Activated naive CD8-positive, alpha-beta T cell treated with anti-CD3 and anti-CD28 coated beads for 36 hours (primary cell): ENCODE measurements at places on chromosomes 1 and 21.
A peak's percentile ranks its signal among the peaks of the same experiment; 100 is the strongest.

DNA sequence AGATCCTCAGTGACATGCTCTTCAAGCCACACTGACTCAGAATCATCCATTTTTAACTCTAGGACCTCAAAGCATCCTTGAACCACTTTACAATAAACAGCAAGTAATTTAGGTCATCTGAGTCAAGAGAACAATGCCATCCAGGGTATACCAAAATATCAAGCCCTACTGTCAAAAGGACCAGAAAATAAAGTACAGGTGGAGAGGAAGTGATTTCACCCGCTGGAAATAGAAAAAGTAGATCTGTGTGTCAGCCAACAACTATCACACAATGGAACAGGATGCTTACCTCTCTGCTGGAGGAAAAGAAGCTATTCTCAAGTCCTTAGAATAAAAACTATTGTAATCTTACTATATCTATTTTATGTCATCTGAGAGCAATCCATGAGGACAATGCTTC is 37.0 kb downstream of the RERE start:
- no peak for DNase-seq

- no peak for DNase-seq
These were observed 28.1 kb downstream of the PLXNA2 start for GRCh38 chr1:208216062-208216461.

- DNase-seq = peak; percentile 15
These were observed 176.5 kb downstream of the TGFB2 start for GRCh38 chr1:218521414-218522169.

DNA sequence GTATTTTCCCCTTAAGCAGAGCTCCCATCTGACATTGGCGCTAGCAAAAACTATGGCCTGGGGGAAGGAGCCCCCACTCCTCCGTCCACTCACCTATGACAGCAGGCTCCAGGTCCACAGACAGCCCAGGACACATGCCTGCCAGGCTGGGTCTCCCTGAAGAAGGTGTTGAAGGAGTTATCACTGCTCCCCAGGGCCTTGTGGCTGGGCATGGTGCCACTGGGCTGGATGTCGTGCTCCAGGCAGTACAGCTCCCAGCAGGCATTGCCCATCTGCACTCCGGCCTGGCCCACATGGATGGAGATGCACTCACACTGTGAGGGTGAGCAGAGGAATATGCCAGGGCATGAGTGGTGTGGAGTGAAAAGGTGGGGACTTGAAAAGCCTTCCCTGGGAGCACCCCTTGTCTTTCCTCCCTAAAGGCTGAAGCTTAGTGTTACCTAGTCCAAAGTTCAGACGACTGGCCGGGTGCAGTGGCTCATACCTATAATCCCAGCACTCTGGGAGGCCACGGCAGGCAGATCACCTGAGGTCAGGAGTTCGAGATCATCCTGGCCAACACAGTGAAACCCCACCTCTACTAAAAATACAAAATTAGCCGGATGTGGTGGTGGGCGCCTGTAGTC is 30.0 kb downstream of the RABIF start:
- no peak for DNase-seq

- no peak for DNase-seq
These were observed 37.1 kb downstream of the TMED5 start for GRCh38 chr1:93143136-93143535.

GRCh38 chr1:58431901-58432620 is 114.5 kb downstream of the OMA1 start:
- no peak for DNase-seq

DNA sequence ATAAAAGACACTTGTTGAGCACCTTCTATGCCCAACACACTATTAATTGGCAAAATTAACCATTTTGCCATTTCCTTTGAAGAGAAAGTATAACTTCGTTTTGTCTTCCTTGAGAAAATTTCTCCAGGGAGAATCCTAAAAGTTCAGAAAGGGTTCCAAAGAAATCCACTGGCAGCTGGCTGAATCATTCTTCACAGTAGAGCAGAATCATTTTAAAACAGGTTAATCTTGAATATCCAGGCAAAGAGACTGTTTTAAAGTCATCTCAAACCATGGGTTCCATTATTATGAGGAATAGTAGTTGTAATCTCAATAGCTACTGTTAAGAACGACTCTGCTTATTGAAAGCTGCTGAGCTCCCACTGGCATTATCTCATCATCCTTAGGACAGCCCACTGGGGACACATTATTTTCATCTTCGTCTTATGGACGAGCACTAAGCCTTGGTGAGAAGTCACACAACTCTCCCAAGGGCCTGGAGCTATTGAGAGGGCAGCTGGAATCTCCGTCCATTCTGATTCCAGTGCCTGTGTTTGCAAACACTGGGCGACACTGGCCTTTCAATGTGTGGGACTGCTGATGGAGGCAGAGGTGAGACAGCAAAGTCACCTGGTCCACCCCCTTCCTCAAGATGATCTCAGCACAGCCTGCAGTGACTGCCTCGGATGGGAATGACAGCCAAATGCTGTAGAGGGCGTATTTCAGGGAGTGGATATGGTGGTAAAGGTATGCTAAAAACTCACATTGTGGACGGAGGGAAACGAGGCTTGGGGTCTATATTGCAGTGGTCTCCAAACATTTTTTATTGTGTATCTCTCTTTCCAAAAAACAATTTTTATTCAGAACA is 15.3 kb upstream of the PGBD5 start:
- no peak for DNase-seq

- no peak for DNase-seq
These were observed 4.6 kb upstream of the PRDM16 start for GRCh38 chr1:3064296-3064850.

- no peak for DNase-seq
These were observed 1.8 kb upstream of the ERG start for GRCh38 chr21:38500073-38500472.

DNA sequence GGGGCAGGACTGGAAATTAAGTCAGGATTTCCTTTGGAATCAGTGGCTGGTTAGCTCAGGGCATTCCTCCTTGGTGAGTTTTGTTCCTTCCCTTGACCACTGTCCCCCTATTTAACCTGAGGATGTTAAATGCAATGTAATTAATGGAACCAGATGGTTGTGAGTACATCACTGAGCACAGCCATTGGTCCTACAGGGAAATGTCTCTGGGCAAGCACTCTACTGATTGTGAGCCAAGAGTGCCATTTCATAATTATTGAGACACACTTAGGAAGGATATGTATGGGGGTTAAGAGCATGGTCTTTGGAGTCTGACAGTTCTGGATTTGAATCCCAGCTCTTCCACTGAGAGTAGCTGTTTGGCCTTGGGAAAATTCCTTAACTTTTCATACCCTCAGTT is 74.4 kb downstream of the SPAG17 start:
- DNase-seq = no peak

DNA sequence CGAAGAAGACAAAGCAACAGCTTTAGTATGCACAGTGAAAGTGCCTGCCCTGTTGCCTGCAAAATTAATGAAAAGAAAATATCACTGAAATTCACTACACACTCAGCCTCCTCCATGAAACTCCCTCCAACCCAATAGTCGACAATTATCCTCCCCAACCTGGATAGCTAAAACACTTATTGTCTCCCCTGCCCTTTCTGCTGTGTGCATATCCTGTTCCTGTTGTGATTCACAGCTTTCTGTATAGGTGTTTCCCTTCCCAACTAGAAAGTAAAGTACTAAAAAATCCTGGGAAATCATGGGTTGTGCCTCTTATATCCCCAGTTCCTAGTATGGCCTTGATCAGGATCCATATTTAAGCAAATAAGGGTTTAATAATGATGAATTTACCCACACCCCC is 412.1 kb downstream of the LTN1 start:
- no peak for DNase-seq

- no peak for DNase-seq
These were observed 23.5 kb downstream of the RNASEL start for GRCh38 chr1:182565537-182565936.

- no peak for DNase-seq
These were observed 51.0 kb downstream of the ABCA4 start for GRCh38 chr1:94069919-94070285.

DNA sequence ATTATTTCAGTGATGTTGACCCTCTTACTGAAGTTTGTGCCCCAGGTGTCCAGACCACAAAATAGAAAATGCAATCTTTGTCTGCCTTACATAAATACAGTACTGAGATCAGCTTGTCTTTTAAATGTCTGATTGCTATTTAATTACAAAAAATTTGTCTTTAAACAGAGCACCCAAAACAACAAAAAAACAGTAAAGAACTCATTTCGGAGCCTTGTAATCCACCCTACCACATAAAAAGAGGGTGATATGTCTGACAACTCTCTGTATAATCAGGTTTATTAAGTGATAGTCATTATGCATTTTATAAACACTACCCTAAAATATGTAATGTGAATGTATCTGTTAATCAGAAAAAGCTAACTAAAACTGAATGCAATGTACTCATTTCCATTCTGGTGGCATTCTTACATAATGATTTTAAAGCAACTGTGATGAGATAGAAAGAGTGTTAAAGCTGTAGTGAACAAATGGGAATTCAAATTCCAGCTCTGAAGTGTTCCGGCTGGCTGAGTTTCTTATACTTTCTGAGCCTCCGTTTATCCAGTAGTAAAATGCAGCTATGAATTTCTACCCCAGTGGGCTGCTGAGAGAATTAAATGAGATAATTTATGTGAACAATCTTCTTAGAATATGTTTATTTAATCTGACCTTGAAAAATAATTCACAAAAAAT is 486.6 kb downstream of the USP25 start:
- no peak for DNase-seq

- no peak for DNase-seq
These were observed 72.4 kb downstream of the KCNJ15 start for GRCh38 chr21:38329162-38329561.

DNA sequence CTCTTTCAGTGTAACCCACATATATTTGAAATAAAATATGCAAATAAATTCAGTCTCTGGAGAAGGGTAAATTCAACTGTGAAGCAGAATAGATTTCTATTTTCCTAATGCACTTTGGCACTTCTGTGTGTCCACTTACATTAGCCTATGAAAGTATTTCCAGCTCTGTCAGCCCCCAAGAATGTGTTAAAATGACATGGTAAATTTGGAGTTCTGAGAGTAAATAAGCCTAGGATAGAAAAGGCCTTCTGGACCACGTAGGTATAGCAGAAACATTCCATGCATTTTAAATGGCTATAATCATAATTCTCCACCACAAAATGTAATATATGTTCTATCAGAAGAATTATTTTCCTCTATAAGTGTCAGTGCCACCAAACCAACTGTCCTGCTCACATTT is 276.2 kb downstream of the NEGR1 start:
- no peak for DNase-seq

DNA sequence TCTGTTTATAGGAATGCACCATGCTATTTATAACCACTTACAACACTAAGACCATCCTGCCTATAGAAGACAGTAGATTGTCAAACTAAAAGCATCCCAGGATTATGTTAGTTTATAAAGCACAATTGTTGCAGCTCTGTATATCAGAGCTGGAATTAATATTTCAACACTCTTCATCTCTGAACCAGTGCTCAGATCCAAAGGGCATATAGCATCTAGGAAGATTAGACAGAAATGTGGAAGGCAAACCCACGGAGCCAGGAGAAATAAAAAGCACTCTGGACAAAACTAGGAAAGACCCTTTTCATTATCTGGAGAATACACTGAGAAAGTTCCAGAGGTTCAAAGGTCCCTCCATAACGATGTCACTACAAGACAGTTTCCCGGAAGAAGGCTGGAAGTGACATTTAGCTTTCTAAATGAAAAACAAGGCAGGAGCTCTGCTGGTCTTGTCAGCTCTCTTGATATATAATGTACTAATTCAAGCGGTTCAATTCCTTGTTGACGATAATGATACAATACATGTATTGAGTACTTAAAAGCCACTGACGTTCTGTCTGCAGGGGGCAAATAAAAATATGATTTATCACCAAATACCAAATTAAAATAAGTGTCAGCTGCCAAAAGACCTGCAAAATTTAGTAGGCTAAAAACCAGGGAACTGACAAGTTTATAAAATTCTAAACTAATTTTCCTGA is 91.8 kb upstream of the BCL10 start:
- DNase-seq = no peak

DNA sequence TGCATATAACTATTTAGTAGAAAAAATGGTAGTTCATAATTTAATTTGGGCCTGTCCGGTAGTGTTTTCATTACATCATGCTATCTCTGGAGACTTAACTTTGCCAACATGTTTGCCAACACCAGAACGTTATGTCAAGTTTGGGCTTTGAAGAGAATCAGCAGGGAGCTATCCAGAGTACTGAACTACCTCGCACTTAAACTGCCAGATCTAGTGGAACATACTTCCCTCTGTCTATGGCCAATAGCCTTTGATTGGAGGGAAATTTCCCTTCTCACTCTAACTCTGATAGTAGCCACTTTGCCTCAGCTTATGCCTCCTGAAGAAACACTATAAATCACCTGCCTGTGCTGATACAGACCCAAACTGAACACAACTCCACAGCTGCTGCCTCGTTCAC is 10.0 kb downstream of the LRRC53 start:
- no peak for DNase-seq

DNA sequence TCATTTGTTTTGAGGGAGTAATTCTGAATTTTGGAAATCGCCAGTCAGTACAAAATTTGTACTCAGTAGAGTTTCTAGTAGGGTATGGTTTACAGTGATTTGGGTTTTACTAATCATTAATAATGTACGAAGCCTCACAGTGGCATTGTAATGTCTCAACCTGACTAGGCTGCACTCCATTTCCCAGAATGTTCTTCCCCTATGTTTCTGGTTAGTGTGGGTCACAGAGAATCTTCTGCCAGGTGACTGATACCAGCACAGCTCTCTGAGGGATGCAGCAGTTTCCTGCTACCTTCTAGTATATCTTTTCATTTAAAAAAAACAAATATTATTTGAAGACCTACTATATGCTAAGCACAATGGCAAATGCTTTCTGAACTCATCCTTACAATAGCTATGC is 112.9 kb downstream of the PTPN14 start:
- no peak for DNase-seq

GRCh38 chr1:245310571-245311531 is 156.1 kb downstream of the KIF26B start:
- DNase-seq = no peak

DNA sequence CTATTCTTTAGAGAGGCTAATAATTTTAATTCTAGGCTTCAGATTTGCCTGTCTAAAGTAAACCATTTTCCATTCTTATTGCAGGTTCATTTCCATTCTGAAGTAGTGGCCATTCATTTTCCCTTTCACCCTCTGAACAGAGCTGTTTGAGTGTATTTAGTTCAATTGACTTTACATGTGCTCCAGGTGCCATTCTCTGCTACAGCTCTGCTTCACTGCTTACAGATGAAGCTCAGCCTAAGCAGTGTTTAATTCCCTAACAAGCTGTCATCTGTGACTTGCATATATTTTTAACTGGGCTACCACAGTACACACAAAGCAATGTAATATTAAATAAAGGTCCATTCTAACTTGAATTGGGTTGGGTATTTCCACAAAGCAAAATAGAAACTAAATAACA is 1031.6 kb downstream of the KCNT2 start:
- no peak for DNase-seq

DNA sequence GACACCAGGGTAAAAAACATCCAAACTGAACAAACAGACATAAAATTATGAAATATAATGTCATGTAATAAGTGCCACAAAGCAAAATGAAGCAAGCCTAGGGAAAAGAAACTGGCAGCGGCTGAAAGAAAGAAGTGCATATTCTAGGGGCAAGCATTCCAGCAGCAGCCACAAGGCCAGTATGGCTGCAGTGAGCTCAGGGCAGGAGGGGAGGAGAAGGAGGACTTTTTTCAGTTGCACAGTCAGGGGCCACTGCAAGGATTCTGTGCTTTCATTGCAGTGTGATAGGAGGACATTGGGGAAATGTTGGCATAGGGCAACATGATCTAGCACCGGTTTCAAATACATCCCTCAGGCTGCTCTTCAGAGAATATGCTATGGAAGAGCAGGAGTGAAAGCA is 263.8 kb downstream of the NEGR1 start:
- no peak for DNase-seq
